ENCODE measurements at places on chromosomes 3 and 15.

DNA sequence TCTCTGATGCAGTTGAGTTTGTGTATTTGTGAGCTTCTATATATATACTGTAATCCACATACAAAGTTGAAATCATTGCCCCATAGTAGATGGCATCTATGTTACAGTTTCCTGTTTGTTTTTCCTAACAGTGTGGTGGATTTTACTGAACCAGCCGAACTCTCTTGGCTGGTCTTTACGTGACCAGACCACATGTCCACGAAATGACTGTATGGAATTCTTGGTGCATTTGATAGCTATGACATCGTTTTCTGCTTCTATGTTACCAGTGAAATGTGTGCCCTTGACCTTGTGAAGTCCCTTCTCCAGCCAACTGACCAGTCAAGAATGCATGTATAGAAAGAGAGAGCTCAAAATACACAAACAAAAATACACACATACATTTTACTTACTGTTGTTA is 1.8 kb downstream of the KCNMB2 start:
- DNase-seq: no peak

DNA sequence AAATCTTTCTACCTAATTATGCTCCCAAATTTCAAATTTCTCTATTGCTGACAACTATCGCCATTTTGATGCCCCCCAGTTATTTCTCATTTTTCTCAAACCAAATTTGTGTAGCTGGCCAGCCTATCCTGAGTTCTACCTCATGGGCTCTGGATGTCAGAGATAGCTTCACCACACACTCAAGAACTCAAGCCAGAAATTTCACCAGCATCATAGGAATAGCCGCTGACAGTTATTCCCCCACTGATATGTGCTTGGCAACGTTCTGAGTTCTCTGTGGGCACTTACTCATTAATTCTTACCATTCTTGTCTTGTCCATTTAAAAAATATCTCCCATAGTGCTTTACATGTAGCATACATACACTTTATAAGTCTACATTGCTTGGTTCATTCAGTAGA is 264.7 kb downstream of the FHIT start:
- DNase-seq: no peak

- DNase-seq: no peak
Observed at GRCh38 chr3:115186351-115187148, 39.5 kb upstream of the ZBTB20 start.

DNA sequence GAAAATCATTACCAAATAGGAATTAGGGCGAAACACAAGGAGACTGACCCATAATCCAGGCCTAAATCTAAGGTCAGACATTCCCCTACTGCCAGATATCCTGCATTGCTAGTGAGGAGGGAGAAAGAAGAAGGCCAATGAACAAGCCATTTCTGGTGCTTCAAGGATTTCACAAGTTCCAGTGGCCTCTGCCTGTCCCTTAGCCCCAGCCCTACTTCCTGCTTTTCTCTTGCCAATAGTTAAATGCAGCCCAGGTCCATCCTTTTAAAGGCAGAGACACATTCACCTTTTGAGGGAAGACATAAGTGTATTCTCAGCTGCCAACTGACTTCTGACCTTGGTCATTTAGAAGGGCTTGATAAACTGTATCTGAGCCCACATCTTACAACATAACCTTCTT is 135.8 kb downstream of the ZNF621 start:
- no peak for DNase-seq

GRCh38 chr3:20074226-20075063 is 34.2 kb downstream of the KAT2B start:
- no peak for DNase-seq

DNA sequence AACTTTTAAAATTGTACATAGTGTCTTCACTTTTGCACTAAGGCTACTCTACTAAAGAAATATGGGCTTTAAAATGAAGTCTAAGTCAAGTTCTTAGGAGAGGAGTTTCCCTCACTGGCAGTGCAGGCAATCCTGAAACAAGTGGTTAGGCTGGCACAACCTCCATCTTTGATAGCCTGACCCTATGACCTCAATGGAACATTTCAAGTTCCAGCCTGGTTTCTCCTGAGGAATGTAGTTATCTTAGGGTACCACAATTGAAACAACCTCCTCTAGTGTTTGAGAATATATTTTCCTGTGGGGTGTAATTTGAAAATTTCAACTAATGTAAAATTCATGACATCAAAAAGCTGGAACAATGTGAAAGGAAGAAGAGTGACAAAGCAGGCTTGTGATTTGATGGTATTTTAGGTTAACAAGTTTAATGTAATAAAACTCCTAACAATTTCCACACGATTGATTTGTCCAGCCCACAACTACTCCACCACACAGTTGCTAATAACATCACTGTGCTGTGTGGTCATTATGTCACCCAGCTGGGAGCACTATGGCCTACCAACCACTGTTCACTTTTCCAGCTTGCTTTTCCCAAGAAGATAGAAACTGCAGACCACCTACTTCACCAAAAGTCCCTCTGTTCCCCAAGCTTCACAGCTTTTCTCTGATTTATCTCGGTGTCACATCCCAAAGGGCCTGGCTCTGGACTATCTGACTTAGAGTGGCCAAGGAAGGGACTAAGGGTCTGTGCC is 1.8 kb downstream of the WWTR1 start:
- no peak for DNase-seq

GRCh38 chr15:92294759-92295158 is 98.9 kb upstream of the ST8SIA2 start:
- no peak for DNase-seq

- no peak for DNase-seq
Observed at GRCh38 chr3:23985747-23986544, 40.9 kb downstream of the NR1D2 start.

Measured in activated CD8-positive, alpha-beta T cell treated with anti-CD3 and anti-CD28 coated beads for 36 hours (primary cell).